Inflammatory macrophage (primary cell): ENCODE measurements at places on chromosomes 2 and 18.

- peak; percentile 83 for DNase-seq
Observed at GRCh38 chr2:39603436-39603835, 62.3 kb upstream of the TMEM178A start.

DNA sequence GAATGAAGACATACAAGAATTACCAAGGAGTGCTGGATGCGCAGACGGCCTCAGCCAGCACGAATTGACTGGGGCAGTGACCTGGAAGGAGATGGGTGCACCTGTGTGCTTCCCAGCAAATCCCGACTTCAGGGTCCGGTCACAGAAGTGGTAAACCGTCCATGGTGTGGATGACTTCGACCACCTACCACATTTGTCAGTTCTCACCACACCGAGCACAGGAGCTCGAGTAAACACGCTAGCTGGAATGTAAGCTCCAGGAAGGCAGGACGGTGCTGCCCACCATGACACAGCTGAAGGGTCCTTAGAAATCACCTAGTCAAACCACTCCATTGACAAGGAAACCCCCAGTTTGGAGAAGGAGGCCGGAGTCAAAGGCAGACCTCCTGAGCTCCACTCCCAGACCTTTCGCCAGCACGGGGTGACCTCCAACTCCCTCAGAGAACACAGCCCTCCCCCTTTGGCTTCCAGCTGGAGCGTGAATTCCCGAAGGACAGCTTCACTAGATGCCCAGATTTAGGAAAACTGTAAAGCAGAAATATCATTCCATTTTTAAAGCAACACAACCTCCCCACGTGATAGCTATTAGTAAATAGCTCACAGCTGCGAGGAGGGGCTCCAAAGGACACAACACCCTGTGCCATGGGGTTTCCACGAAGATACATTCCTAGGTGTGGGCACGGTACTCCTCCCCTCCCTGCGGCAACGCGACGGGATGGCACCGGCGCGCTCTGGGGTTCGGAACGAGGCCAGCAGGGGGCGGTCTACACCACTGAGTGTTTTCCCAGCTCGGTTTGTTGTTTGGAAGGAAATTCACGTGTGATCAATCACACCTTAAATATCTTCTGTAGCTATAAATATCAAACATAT is 34.1 kb upstream of the GNAL start:
- DNase-seq: peak; percentile 41

GRCh38 chr2:122795763-122796162 is 1040.3 kb downstream of the TSN start:
- DNase-seq: no peak

GRCh38 chr18:45249246-45249661 is 366.0 kb upstream of the SLC14A2 start:
- no peak for DNase-seq

- no peak for DNase-seq
Observed at GRCh38 chr2:45786836-45787357, 135.4 kb downstream of the PRKCE start.

DNA sequence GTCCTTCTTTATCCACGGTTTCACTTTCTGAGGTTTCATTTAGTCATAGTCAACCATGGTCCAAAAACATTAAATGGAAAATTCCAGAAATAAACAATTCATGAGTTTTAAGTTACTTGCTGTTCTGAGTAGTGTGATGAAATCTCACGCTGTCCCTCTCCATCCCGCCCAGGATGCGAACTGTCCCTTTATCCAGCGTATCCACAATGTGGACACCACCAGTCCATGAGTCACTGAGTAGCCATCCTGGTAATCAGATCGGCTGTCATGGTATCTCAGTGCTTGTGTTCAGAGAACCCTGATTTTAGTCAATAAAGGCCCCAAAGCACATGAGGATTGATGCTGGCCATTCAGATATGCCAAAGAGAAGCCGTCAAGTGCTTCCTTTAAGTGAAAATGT is 3.7 kb downstream of the SP140L start:
- DNase-seq: no peak

DNA sequence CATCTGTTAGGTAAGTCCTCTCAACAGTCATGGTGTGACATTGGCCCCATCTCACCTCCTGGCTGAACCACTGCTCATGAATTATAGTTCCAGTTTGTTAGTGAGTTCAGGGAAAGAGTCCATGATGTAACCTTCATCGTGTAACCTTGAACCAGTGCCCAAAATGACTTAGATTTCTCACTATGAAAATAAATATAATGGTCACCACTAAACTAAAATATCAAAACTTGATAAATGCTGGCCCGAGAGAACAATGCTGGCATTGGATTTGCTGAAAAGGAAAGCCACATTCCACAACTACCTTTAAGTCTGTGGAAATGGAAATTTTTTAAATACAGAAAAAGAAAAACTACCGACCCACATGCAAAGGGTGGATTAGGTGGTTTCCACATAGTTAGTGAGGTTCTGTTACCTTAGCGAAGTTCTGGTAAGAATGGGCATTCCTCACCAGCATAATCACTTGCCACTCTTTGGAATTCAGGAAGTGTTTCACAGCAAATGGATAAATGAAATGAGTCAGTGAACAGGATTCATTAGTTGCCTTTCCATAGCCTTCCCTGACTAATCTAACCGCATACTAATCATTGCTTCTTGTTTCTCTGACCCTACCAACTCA is 133.9 kb upstream of the CTAGE1 start:
- no peak for DNase-seq
